NCI-H1694 (cell line): ENCODE measurements at places on chromosomes 6 and 20.

DNA sequence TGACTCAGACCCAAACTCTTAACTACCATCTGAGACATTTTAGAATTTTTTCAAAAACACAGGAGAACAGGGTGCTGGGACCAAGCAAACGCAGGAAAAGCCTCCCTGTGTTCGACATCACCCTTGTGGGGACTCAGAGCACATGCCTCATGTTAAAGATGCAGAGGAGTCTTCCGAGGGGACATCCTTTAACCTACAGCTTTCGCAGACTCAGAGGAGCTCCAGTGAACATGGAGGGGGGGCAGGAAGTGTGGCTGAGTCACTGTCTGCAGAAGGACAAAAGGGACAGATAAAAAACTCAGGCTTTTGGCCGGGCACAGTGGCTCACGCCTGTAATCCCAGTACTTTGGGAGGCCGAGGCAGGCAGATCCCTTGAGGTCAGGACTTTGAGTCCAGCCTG lies 15.1 kb downstream of the BMP7 start:
- no peak for DNase-seq

DNA sequence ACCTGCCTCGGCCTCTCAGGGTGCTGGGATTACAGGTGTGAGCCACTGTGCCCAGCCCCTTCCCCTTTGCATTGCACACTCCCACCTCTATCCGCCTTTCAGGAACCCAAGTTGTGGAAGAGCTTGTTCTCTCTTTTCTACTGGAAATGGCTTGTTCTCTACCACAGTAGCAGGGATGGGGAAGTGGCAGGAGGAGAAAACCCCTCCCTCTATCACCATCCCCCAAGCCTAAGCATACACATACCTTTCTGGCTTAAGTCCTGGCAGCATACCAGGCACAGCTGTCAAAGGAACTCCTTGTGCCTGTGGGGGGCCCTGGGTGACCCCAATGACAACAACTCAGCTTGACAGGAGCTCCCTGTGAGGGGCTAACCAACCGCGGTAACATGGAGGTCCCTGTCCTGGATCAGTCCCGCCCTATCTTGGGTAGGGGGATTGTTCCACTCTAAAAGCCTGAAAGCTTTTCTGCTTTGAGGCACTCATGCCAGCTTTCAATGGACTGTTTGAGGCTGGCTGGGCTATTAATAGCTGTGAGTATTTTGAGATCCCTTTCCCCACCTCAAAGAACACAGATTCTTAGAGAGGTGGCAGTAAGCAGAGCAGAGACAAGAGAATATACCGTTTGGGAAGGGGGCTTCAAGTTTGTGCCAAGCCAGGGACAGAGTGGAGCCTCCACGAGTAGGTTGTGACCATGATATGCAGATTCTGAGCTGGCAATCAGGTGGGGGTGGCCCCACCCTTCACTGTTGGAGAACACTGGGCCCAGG lies 2.3 kb downstream of the KLHDC3 start:
- DNase-seq: no peak

DNA sequence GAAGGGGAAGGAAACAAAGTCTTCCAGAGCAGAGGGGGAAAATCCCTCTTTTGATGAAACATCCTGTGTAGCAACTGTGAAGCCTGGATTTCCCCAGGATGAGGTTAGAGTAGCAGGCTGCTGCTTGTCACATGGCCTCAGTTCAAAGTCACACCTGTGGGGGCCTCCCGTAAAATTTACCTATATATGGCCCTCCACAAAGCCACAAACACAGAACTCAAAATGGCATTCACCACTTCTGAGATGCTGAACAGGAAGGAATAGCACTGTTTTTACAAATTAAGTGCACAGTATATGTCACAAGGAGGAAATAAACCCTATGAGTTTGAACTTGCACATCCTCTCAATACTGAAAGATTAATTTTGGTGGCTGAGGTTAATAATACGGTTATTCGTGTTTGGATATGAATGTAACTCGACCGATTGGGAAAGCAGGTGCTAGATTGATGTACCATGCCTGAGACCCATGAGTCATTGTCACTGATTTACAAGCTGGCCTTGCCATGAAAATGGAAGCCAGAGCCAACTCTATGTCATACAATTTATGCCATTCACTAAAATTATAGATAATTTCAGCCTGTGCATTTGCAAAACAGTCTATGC lies 70.6 kb downstream of the SGK1 start:
- no peak for DNase-seq

- DNase-seq: no peak
These were observed 414.9 kb downstream of the KIF16B start for GRCh38 chr20:16158090-16158975.

- no peak for DNase-seq
These were observed 2.2 kb downstream of the TFAP2B start for GRCh38 chr6:50820869-50821264.

DNA sequence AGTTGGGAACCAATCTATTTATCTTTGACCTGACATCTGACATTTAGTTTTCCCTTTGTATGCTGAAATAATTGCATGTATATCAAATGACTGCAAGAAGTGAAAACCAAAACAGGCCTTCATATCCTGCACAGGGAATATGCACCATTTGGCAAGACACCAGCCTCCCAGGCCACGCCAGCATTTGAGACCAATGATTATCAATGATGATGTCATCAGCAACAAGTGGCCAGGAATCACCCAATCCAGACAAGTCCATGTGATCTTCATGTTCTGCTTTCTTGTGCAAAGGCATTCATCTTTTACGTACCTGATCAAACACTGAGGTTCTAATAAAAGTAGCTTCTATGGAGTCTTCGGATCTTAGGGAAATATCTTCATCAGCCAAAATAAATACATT lies 107.4 kb upstream of the TENT5A start:
- no peak for DNase-seq

DNA sequence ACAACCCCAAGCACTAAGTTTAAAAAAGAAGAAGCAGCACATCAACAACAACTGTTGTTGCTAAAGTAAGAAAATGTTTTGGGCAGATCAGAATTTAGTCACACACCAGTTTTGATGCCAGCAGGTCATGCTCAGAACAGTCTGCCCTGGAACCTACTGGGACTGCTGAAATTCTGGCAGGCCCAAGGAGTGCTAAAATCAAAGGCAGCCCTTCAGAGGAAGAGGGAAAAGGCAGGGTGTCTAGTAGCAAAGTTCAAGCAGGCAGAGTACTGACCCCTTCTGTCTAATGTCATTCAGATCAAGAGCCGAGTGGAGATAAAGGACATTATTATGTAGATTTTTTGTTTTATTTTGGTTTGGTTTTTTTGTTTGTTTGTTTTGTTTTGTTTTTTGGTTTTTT lies 96.6 kb upstream of the LOC128125822 start:
- no peak for DNase-seq

GRCh38 chr20:49483696-49484123 lies 1.2 kb upstream of the KCNB1 start:
- DNase-seq: no peak
